ENCODE measurements at places on chromosomes 1 and 21.

DNA sequence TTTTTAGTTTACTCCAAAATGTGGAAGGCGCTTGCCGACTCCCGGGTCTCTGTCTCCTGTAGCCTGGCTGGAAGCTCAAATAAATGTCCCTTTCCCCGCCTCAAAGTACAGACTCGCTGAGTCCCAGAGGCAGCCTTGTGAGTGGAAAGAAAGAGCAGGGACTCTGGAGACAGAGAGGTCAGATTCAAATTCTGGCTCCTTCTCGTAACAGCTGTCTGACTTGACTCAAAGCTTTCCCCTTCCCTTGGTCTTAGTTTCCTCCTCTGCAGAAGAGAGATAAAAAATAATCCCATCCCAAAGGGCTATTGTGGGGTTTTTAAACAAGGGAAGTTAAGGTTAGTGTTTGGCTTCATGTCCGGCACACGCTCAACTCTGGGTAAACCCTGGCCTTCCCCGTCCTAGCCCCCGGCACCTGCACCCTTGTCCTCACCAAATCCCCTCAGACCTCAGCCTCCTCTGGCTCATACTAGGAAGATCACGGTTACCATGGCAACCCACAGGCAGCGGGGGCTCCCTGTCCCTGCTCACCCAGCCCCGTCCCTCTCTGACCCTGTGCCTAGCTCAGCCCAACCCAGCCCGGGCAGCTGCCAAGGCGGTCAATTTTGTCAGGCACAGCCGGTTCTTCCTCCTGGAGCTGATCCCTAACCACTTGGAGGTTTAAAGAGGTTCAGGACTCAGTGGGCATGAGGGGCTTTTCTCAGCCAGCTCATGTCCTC, 49.2 kb upstream of the IGSF21 start:
- no peak for DNase-seq

GRCh38 chr21:35882791-35883240, 177.5 kb downstream of the SETD4 start:
- no peak for DNase-seq

DNA sequence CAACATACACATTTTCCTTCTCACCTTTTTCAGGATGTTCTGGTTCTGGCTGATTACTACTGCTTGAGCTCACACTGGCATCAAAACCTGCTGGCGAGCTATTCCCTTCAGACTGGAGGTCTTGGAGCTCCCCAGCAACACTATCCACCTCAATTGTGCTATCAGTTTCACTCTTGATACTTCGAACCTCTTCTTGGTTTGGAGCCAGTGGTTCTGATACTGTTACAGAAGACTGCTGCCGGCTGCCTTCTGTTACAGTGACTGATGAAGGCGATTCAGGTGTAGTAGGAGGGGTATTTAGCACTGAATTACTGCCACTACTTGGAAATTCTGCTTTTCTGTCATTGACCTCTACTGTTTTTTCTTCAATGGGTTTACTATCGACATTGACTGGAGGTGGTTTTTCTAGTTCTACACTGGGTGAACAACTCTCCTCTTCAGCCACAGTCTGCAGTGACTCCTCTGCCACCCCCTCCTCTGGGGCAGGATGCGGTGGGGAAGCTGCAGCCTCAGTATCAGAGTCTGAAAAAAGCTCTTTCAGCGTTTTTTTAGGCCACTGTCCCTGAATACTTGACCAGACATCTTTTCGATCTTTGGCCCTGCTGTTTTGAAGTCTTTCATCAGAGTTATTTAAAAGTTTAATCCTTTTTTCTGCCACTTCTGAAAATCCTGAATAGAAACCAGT, 20.7 kb upstream of the RBM34 start:
- no peak for DNase-seq

DNA sequence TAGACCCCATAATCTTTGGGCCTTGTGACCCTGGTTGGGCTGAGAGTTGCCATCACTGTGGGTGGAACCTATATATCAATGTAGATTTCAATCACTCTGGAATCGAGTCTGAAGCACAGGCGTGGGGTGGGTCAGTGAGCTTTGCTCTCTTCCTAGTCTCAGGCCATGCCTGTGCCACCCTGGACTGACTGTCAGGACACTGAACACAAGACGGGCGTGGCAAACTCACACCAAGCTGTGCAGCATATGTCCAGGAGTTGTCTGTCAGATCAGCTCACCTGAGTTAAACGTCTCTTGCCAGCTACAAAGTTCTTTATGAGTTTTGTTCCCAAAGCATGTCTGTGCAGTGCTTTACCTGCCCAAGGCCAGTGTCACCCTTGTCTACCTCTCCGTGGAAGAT, 30.9 kb upstream of the ALPL start:
- no peak for DNase-seq

GRCh38 chr1:114561333-114561732, 20.1 kb downstream of the BCAS2 start:
- DNase-seq, result no peak

DNA sequence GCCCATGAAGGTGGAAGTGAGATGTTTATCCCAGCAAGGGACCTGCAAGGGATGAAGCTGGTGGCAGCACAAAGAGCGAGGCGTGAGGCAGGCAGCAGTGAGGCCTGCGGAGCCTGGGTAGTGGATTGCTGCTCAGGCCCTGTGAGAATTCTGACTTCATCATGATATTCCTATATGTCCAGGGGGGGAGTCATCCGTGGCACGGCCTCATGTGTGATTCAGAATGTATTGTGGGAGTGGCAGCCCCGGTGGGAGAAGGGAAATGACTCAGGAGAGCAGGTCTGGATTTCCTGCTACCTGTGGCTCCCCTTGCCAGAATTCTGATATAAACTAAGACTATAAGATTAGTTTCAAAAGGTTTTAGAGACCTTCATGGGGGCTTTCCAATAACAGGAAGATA, 240.9 kb downstream of the CAMTA1 start:
- no peak for DNase-seq

- no peak for DNase-seq
Measured at GRCh38 chr1:61942856-61943255, 200.6 kb downstream of the PATJ start.

DNA sequence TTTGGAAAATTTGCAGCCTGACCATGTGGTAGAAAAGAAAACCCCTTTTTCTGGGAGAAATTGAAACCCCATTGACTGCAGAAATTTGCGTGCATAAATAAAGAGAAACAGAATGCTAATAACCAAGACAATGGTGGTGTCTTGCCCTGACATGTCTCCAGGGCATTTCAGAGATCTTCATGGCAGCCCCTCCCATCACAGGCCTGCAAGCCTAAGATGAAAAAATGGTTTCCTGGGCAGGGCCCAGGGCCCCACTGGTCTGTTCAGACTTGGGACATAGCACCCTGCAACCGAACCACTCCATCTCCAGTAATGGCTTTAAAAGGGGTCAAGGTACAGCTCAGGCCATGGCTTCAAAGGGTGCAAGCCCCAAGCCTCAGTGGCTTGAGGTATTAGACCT, 71.6 kb upstream of the SGIP1 start:
- DNase-seq, result no peak

GRCh38 chr1:85867189-85867588, 159.0 kb upstream of the ZNHIT6 start:
- no peak for DNase-seq

DNA sequence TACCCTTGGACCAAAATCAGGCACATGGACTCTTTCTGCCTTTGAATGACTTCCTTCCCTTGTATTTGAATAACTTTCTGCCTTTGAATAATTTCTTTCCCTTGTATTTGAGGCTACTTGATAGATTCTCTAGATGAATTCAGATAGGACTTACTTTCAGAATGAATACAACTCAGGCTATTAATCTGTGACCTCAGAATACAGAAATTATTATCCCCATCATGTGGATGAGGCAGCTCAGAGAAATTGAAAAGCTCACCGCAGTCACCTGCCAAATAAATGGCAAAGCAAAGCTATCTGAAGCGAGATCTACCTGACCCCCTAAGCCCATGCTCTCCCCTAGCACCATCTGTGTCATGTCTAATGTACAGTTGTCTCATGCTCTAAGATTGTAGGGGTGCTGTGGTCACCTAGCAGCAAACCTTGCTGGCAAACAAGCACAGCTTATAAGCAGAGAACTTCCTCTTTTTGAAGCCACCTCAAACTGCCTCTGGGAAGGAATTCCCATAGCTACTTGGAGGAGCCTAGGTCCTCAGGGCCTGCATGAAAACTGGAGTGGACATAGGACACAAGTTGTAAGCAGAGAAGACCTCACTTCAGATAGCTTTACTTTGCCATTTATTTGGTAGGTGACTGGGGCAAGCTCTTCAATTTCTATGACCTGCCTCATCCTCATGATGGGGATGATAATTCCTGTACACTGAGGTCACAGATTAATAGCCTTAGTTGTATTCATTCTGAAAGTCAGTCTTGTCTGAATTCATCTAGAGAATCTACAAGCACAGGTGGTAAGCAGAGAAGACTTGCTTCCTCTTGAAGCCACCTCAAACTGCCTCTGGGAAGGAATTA, 66.1 kb downstream of the FASLG start:
- DNase-seq, result no peak

GRCh38 chr1:208652296-208653160, 408.3 kb upstream of the PLXNA2 start:
- DNase-seq, result no peak

DNA sequence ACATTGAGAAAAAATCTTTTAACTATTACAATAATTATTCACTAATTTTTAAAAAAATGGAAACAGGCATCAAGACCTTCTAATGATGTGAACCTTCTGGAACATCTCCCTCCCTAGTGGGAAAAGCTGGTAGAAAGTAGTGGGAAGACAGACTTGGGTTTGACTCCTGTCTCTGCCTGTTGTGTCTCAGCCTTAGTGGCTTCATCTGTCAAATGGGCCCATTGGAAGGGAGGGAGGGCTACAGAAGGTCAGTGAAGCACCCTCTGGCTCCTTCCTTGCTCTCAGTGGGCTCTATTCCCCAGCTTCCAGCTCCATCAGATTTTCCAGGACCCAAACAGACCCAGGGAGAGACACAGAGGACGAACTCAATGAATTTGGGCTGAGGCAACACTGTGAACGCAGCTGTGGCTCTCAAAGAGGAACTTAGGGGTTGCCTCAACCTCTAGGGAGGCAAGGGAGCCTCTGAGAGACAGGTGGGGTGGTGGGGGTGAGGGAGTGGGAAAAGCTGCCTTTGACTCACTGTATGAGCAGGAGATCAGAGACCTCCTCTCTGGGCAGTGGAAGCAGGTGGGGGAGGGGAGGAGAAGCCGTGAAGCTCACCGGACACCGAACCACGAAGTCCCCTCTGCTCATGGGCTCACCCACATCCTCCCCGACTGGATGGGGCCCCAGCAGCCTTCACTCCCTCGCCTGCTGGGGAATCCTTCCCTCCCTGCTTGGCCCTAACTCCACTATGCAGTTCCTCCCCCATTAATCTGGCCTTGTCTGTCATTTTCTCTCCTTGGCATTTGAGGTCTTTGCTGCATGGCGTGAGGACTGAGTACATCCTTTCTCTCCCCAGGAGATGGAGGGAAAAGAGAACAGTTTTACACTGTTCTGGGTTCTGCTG, 4.5 kb downstream of the CNR2 start:
- DNase-seq, result no peak

All from cortex of kidney (tissue), 1 donor.